Cerebellum (tissue), 4 donors: ENCODE measurements at places on chromosomes 2 and 18. TPM values are rescaled to one million over a fixed set of nuclear protein-coding genes. Genes with fewer than 3 reads are reported as not detected.

- no peak for DNase-seq
Measured at GRCh38 chr2:161983866-161984265, 90.1 kb downstream of the DPP4 start.

DNA sequence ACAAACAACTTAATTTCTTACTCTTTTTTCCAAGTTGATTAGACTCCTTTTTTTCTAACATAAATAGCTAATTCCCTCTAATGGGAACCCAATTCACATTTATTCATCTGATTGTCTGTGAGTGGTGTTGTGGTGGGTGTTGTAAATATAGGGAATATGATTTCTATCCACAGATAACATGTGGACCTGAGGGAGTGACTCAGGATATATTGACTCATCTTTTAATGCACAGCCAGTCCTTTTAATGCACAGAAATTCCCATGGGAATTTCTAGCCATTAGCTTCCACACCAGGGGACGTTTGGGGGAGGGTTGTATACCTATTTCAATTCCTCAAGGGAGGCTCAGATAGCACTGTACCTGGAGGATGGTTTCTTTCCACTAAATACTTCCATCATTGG lies 1339.6 kb upstream of the LRRTM1 start:
- no peak for DNase-seq

The GREB1 gene
- 34.0 TPM for total RNA-seq

- DNase-seq: no peak
Measured at GRCh38 chr2:216710551-216711301, 15.4 kb upstream of the IGFBP5 start.

DNA sequence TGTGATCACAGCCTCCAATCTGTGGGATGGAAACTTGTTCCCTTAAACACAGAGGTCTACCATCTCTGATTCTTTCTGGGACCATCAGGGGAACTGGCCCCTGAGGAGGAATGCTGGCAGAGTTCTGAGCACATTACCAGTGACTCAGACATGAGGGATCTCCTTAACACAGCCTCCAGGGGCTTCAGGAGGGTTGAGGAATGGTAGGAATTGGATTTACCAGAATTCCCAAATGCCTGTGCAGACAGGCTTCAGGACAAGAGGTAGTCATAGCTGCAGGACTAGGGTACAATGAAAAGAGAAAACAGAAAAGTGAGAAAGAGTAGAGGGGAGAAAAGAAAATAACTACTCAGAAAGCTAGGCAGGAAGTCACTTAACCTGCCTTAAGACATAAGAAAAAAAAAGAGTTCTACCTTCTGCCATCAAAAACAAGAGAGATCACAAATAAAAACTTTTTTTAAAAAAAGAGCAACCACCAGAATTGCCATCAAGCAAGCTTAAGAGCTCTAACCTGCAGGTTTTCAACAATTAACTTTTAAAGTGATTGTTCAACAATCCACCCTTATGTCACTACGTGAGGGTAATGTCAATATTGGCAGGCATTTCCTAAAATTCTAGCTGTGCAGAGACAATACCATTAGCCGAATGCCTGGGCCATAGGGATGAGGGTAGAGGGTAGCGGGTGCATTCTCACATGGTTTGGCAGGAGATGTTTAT lies 524.4 kb downstream of the BCL11A start:
- no peak for DNase-seq
